ENCODE measurements at places on chromosomes 7 and 10.

- no peak for DNase-seq
These were observed 84.1 kb downstream of the MDFIC start for GRCh38 chr7:115005953-115006352.

DNA sequence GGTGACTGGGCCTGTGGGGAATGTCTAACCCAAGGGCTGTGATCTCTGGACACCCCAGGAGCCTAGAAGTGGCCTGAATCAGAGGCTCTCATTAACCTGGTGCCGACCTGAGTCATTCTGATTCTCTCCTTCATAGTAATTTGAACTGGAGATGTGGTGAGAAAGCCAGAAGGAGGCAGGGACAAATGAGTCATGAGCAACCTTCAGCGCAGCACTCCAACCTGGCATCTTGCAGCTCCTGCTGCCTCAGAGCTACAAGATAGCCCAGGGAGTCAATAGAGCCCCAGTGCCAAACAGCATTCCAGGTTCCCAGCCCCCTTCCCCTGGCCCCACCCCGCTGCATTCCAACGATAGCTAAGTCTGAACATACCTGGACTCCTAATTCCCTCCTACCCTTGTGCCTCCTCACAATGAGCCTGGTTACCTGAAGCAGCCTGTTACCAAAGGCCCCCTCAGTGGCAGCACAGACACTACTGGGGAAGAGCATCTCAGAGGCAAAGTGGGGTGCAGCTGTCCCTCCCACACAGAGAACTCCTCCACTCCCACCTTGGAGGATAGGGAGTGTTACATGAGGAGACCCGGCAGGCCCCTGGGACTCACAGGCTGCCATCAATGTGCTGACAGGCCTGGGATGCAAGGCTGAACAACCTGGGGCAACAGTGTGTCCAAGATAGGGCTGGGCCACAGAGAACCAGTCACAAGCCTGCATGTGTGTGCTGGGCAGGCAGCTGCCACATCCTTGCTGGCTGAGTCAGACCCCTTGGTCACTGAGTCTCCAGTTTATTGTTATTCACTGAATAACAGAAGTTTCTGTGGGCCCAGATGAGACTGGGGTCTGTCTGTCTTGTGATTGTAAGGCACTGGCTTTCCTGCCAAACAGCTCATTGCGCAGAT, 76.8 kb upstream of the LEP start:
- DNase-seq = no peak

- DNase-seq = no peak
These were observed 27.0 kb upstream of the SAMD9L start for GRCh38 chr7:93175219-93175618.

DNA sequence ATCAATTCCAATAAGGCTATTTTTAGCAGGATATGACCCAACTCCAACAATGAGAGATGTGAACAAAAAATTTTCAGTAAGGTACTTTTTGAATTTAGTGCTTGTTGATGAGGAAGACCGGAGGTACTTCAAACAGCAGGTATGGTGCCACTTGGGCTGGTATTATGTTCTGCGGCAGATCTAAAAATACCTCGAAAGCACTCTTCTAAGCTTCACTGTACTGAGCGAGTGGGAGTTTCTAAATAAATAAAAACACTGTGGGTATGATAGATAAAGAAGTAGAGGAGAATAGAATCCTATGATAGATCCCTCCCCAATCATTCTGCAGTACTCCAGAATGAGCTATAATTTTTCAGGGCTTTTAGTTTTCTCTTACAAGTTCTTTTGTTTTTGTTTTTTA, 11.5 kb upstream of the SUPV3L1 start:
- no peak for DNase-seq

- no peak for DNase-seq
These were observed 16.9 kb downstream of the ZNF92 start for GRCh38 chr7:65390588-65390987.

DNA sequence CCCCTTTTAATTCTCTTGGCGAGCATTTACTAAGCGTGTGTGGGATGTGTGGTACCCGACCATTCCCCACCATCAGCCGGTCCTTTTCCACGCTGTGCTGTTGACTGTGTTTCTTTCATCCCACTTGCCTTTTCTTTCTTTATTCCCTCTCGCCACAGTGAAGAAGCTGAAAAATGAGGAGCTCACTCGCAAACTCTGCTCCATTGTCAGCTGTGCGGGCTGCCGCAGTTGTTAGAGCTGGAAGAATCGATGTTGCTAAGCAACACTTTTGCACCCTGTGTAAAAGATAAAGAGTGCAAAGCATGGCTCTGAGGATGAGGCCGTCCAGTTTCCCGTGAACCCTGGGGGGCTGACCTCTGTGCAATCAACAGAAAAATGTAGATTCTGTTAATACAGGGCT, 203.1 kb upstream of the NEBL start:
- DNase-seq = no peak

DNA sequence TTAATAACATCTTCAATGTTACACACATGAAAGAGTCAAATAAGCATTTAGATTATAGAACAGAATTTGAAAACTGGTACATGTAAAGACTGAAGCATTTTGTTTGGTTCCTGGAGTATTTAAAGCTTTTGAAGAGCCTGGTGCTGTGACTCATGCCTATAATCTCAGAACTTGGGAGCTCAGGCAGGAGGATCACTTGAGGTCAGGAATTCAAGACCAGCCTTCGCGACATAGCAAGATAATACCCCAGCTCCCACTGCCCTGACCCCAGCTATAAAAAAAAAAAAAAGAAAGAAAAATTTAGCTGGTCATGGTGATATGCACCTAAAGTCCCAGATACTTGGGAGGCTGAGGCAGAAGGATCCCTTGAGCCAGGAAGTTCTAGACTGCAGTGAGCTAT, 87.8 kb downstream of the HDAC9 start:
- no peak for DNase-seq

DNA sequence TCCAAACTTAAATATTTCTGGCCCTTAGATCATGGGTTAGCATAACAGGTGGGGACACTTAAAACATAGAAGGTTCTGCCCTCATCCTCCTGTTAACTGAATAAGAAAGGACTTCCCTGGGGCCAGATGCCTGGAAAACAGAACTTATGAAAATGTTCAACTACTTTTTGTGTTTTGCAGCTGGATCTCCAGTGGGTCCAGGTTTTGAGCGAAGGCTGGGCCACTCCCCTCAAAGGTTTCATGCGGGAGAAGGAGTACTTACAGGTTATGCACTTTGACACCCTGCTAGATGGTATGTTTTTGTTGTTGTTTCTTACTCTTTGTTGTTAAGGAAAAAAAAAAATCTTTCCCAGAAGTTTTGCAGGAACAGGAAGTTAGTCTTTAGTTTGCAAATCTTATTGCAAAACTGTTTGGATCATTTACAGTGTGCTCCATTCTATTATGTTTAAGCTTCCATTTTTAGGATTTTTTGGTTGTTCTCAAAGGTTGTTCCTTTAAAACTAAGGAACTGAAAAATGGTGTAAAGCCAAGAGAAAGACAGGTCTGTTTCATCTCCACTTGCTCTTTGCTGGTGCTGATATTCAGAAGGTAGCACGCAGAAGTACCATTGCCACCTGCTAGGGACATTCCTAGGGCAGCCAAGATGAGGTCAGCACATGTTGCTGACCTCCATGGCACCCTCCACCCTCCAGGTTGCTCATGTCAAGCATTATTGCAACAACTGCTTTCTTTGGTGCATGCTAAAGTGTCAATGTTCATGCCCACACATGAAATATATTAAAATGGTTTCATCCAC, 56.1 kb downstream of the PAPSS2 start:
- no peak for DNase-seq

DNA sequence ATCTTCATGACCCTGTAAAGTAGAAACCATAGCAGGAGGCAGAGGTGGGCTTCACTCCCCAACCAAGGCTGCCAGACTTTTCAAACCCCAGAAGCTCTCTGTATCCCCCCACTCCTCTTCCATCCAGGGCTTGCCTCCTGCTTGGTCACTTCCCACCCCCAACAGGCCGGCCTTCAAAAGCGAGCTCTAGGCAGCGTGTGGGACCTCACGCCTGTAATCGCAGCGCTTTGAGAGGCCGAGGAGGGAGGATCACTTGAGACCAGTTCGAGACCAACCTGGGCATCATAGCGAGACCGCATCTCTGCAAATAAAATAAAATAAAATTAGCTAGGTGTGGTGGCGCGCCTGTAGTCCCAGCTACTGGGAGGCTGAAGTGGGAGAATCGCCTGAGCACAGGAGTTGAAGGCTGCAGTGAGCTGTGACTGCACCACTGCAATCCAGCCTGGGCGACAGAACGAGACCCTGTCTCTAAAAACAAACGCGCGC, 743 bp upstream of the POR start:
- no peak for DNase-seq

- no peak for DNase-seq
These were observed 145.1 kb downstream of the JMJD1C start for GRCh38 chr10:63320683-63321082.

- no peak for DNase-seq
These were observed 811.8 kb upstream of the CELF2 start for GRCh38 chr10:10205906-10206305.

DNA sequence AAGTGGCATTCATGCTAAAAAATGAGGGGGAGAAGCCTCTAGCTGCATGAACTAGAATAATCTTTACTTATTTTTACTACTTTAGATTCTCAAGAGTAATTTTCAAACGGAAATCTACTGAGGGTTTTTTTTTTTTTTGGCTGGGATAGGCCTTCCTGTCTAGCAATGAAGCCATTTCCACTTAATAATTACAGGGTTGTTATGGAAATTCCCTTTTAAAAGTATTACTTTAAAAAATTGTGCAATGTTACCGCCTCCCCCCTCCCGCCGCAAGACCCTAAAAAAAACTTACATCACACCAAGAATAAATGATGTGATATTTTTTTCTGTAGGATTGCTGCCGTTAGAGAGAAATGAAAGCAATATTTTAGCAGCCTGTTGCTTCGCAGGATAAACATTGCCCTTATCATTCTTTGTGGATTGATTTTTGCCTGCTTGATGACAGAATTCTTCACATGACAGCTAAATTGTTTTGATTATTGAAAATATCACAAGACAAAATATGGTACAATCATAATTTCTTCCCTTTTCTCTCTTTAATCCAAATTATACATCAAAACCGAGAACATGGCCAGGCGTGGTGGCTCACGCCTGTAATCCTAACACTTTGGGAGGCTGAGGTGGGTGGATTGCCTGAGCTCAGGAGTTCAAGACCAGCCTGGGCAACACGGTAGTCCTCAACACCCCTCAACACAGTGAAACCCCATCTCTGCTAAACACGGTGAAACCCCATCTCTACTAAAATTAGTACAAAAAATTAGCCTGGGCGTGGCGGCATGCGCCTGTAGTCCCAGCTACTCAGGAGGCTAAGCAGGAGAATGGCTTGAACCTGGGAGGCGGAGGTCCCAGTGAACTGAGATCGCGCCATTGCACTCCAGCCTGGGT, 32.8 kb downstream of the ARL4A start:
- no peak for DNase-seq

DNA sequence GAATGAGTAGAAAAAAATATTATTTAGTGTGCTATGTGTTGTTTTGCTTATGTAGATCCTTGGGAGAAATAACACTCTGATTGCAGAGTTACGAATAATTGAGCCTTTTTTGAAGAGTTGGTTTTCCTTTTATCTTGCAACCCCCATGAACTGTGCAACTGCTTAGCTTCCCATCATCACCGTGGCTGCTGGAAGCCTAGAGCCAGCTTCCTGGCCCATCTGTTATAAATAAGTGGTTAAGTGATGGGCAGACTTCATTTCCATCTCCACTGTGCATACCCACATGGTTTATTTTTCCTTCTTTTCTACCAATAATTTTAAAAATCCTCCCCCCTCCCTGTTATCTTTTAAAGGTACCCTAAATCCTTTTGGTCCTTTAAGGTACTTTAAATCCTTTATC, 554.9 kb upstream of the GALNT17 start:
- no peak for DNase-seq

DNA sequence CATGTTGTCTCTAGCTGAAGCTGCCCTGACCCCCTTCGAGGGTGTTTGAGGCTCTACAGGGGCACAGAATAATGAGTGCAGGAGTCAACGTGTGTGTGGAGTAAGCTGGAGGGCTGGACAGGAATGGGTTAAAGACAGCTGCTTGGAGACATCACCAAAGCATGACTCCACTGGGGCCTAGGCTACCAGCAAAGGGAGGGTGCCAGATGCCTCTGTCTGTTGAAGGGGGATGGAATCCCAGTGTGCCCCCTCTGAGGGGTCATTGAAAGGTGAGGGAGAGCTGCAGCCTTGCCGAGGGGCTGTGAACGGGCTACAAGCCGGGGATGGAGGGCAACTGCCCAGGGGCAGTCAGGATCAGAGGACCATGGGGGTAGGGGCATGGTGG, 51.7 kb upstream of the PODXL start:
- no peak for DNase-seq

DNA sequence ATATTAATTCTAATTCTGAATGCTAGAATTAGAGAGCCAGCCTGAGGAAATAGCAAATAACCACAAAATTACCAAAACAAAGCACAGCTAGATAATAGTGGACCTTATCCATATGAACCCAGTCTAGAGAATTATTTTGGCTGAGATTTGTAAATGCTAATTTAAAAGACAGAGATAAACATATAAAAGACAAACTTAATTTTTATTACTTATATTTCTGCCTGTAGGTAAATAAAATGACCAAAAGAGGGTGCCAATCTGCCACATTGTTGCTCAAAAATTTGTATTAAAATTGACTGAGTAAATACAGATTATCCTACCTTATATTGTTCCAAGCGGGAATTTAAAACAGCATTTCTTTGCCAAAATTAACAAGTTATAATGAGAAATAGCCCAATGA, 20.2 kb downstream of the RTKN2 start:
- DNase-seq = no peak

DNA sequence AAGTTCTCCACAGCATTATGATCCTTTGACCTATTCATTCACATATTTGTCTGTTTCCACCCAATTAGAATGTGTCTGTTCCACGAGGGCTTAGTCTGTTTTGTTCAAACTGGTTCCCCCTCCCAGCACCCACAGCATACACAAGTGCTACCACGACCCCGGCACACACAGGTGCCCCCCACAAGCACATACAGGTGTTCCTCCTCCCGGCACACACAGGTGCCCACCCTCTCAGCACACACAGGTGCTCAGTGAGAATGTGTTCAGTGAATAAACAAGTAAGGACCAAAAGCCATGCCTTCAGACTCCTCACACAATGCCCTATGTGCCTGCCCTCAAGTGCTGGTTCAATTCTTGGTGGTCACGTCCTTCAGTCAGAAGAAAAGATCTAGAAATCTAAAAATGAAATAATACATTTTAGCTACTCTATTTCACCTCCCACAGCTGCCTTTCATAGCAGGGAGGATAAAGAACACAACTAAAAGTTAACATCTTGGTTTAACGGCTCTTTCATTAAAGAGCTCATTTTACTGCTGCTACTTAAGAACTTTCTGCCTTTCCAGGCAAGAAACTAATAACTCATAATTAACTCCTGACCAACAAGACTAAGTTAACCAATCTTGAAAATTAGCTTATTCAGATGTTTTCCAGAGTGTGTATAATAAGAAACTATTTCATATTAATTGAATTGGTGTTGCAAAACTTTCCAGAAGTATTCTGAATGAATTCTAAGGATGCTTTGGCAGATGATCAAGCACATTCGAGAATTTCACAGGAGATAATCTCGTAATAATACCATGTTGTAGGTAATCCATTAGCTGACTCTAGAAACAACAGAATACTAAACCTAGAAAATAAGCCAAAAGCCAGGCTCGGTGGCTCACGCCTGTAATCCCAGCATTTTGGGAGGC, 2.3 kb downstream of the DNMBP start:
- DNase-seq = no peak
